NCI-H1417 treated with DMSO at 0.1 percent for 48 hours (cell line): ENCODE measurements at places on chromosomes 3 and 15.

DNA sequence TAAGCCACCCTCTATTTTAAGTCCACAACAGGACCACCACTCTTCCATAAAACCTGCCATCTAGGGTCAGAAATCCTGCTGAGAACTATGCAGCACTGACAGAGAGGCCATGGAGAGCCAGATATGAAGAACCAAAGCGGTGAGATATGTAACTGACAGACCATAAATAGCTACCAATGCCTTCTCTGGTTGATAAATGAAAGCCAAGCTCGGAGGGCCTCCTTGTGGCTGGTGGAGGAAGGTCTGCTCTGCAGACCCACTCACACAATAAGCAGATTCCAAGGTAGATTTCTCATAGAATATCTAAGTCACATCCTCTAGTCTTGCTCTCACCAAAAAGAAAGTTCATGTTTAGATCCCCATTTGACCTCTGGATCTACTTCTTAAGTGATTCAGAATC lies 38.9 kb downstream of the RYK start:
- DNase-seq: no peak

DNA sequence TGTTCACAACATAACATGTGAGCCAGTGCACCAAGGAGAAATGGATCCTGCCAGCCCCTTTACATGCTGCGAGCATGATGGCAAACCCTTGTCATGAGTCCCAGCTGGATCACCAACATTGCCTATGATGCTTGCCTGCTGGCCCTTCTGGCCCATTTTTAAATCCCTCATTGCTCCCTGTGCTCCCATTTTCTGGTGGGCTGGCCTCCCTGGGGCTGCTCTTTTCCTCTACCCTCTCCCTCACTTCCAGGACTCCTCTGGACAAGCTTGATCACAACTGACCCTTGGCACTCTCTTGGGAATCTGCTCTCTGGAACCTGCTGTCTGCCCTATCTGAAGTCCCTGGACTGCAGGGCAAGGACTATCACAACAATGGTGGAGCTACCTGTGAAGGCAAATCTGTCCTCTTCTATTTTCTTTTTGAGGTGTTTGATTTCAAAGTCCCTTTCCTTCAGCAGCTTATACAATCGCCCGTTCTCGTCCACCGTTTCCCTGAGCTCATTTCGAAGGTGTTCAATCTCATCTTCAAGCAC lies 16.3 kb downstream of the CCDC13 start:
- DNase-seq: no peak

GRCh38 chr3:42463093-42463492 lies 39.4 kb upstream of the VIPR1 start:
- DNase-seq: no peak

- no peak for DNase-seq
Observed at GRCh38 chr15:90286678-90287077, 21.2 kb downstream of the NGRN start.

DNA sequence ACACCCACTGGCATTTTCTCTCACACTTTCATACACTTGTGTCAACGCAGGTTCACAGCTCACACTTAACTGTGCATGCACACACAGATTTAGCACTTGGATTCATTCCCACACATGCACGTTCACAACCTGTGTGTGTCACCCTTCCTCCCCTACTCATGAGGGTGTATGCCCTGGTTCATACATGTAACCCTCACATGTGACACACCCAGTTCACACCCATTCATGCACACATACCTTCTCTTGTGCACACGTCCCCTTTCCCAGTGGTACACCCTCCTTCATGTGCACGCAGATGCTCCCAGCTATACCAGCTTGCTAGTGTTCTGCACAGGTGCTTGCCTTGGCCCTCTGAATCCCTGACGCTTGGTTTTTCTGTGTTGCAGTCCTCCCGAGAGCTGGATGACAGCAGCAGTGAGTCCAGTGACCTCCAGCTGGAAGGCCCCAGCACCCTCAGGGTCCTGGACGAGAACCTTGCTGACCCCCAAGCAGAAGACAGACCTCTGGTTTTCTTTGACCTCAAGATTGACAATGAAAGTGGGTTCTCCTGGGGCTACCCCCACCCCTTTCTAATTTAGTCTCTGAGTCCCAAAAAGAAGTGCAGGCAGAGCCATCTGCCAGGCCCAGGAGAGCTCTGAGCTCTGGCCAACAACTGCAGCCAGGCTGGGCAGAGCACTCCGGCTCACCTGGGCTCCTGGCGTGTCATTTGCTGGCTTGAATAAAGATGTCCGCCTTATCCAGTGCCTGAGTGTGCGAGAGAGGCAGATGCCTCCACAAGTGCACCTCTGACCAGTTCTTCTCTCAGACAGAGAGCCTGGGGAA lies 39.5 kb downstream of the GOLGA6A start:
- no peak for DNase-seq

- DNase-seq: no peak
Observed at GRCh38 chr15:76391847-76392246, 55.3 kb downstream of the ISL2 start.

DNA sequence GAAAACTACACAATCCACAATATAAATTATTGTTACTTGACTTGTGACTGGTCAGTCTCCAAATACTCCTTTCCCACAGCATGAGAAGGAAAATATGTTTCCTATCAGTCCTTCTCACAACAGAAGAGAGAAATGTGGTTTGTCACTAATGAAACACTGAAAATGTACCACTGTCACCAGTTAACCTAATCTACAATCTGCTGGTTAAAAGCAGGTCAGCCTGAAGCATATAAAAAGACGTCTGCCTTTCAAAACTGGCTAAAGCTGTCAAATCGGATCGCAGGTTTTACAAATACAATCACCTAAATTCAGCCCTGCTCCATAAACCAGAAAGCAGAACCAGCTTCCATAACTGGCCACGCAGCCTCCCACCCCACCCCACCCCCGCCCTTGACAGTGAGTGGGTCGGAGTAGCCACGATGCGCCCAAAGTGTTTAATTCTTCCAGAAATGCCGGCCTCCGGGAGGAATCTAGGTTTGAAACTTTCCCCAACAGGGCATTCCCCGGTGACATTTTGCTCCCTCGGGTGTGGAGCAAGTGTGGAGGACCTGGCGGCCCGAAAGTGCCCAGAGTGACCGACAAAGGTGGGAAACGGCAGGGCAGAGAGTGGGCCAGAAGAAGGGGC lies 682 bp downstream of the ETFA start:
- no peak for DNase-seq

GRCh38 chr3:46849045-46849631 lies 14.1 kb downstream of the MYL3 start:
- no peak for DNase-seq

DNA sequence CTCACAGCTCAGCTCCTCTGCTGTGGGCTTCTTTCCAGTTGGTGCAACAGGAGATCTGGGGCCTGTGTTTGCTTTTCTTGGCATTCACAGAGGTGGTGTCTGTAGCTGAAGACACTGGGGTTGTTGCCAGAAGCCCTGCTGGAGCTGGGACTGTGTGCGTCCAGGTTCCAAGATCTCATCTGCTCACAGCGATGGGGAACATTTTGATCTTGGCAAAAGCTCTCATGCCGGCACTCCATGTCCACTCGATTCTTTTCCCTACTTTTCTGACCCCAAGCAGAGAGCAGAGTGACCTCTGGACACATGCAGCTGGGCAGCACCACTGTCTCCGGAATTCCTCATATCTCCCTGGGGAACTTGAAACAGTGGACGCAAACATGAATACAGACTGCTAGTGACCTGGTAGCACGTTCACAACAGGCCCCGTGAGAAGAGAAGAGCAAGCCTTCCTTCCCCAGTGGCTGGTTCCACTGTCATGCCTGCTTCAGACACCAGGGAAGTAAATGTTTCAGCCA lies 36.1 kb upstream of the MECOM start:
- no peak for DNase-seq

- no peak for DNase-seq
Observed at GRCh38 chr15:50907601-50908208, 778 bp upstream of the AP4E1 start.

GRCh38 chr3:185759512-185759911 lies 65.3 kb downstream of the IGF2BP2 start:
- DNase-seq: no peak

GRCh38 chr3:85554153-85554552 lies 595.4 kb downstream of the CADM2 start:
- DNase-seq: no peak

DNA sequence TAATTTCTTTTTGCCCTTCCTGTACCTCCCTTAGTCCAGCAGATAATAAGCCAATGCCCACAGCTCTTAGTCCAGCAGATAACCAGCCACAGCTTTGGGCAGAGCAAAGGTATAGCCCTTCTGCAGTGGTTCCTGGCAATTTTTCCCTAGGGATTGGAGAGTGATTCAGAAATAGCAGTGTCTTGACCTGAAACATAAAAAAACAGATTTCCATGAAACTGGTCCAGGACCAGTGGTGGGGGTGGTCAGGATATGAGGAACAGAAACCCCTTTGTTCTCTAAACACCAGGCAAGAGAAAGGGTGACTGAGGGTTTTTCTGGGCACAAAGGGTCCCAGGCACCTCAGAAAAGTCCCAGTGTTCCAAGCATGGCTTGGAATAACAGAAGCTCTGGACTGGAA lies 103.4 kb downstream of the ARRDC4 start:
- no peak for DNase-seq

DNA sequence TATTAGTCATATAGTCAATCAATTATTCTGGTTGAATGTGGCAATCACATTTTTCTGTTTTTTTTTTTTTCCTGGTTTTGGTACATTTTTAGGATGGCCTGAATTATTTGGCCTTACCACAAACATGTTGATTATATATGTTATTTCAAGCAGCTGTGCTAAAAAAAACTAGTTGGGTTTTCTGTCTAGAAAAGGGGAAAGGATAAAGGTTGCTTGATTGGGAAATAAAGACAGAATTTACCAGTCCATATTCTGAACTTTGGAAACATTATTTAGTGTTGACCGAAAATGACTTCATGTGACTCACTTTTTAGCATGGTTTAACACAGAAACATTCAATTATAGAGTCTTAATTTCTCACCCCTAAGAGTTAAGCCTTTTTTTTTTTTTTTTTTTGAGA lies 8.1 kb downstream of the MORF4L1 start:
- DNase-seq: no peak

- DNase-seq: no peak
Observed at GRCh38 chr3:154125378-154126030, 4.3 kb downstream of the ARHGEF26 start.

GRCh38 chr3:44957986-44958385 lies 18.0 kb downstream of the ZDHHC3 start:
- no peak for DNase-seq

DNA sequence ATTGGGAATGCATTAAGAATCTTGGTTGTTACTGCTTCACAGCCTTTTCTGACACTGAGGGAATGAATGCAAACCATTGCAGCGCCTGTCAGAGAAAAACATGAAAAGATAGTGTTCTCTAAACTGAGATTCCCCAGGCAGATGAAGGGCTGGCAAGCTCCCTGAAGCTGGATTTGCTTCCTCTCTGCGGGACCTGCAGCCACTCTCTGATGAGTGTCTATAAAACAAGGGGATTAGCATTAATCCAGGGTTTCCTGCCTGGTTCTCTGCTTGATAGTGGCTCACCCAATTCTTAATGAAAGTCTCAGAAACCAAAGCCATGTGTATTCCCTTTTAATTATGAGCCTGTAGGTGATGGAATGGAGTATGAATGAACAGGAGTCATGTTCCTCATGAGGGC lies 344.3 kb upstream of the UMPS start:
- DNase-seq: no peak

GRCh38 chr3:38590521-38590920 lies 59.0 kb downstream of the SCN5A start:
- DNase-seq: no peak

DNA sequence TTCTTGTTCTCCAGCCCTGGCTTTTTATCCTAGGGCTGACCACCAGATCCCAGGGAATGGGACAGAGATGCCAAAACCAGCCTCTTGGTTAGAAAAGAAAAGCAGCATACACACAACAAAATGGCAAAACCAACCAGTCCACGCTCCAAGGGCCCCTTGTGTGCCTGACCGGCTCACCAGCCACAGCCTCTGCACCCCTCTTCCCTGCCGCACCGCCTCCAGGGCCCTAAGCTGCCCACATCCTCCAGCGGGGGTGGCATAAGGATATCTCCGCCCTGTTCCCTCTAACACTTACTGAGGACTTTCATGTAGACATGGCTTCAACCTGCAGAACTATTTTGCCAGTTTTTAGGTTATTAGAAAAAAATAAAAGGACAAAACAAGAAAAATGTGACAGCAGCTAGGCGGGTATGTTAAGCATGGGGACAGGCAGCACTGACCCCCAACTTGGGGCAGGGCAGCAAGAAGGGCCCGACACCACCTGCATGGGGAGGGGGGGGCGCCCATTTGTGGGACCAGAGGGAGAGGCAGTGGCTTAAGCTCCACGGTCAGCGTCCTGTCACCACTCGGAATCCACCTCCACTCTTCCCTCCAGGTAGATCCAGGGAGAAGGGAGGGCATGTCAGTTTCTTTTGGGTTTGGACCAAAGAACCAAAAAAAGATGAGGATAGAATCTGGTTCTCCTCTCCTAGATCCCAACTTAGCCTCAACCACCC lies 49.1 kb downstream of the DHX30 start:
- no peak for DNase-seq

- DNase-seq: no peak
Observed at GRCh38 chr15:77312523-77312922, 107.4 kb downstream of the PEAK1 start.

- DNase-seq: no peak
Observed at GRCh38 chr15:73727330-73727976, 25.7 kb downstream of the INSYN1 start.

DNA sequence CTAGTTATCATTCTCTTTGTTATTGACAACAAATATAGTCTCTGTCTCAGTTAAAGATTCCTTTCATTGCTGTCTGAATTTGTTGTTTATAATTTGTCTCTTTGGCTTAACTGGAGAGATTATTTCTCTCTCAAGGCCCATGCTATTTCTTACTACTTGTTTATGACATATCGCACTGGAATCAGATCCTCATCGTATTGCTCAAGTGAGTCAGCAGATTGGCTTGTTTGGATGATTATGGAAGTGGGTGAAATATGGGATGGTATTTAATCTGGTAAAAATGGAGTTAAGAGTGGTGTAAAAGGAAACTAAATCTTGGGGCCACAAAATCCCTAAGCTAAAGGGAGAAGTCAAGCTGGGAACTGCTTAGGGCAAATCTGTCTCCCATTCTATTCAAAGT lies 613.1 kb downstream of the SI start:
- no peak for DNase-seq

DNA sequence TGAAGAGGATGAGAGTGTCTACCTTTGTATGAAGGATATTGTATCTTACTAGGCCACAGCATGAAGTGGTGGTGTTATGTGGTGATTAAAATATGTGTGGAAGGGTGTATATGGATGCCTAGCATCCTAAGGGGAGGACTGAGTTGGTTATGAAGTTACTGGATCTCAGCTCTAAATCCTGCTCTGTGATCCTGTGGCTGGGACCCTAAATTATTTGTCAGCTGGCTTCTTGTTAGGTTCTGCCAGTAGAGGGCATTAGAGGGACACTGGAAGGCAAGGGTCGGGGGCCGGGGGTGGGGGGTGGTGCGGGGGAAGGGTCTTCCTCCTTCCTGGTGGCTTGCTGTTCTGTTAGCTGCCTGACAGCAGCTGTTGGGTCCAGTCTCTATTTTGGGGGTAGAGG lies 34.9 kb downstream of the MORF4L1 start:
- DNase-seq: no peak

DNA sequence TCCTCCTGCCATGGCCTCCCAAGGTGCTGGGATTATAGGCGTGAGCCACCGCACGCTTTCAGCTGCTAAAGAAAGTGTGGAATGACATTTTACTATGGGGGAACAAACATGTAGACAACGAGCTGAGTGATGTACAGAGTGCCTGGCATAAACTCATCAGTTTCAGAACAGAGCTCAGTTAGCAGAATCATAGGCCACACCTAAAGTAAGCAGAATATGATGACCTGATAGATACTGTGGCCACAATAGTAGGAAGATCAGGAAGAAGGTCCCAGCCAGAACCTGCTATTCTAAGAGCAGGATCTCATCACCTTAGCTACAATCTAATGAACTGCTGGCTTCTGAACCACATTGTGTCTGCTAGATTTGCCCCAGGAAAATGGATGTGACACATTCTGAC lies 158.3 kb downstream of the TPRG1 start:
- DNase-seq: no peak
